ENCODE measurements at places on chromosomes 6 and 20. TPM values are rescaled to one million over a fixed set of nuclear protein-coding genes. Genes with fewer than 3 reads are reported as not detected.

The DDX43 gene
- total RNA-seq: not detected

The GPR63 gene
- 0.64 TPM for total RNA-seq

The FGD2 gene
- not detected for total RNA-seq

The APOBEC2 gene
- total RNA-seq: not detected

The PRRT1 gene
- total RNA-seq: 0.74 TPM

The YTHDF1 gene
- total RNA-seq: 53.3 TPM

The SLC16A10 gene
- 0.35 TPM for total RNA-seq

The TRAPPC3L gene
- not detected for total RNA-seq

The GRIK2 gene
- total RNA-seq: 0.28 TPM

The ARHGAP40 gene
- not detected for total RNA-seq

The MAK gene
- total RNA-seq: 0.10 TPM

The DNAAF9 gene
- 5.0 TPM for total RNA-seq

The PLA2G7 gene
- total RNA-seq: not detected

The SNAP25 gene
- 19.7 TPM for total RNA-seq

The BTN1A1 gene
- not detected for total RNA-seq

The MATN4 gene
- 0.12 TPM for total RNA-seq

The CABLES2 gene
- 4.0 TPM for total RNA-seq

The CDH4 gene
- total RNA-seq: 7.8 TPM

The SLPI gene
- 9.5 TPM for total RNA-seq

The RGS17 gene
- 3.5 TPM for total RNA-seq

The DEFB124 gene
- total RNA-seq: not detected

The NEDD9 gene
- 34.7 TPM for total RNA-seq

The CST8 gene
- not detected for total RNA-seq

The FLRT3 gene
- 1.8 TPM for total RNA-seq

The PRL gene
- total RNA-seq: not detected

The SLC35B3 gene
- 7.7 TPM for total RNA-seq

The MOG gene
- not detected for total RNA-seq

The SDC4 gene
- 136 TPM for total RNA-seq

The HLA-DQA1 gene
- not detected for total RNA-seq

The ADGRG6 gene
- total RNA-seq: 52.7 TPM

The INSM1 gene
- not detected for total RNA-seq

The BYSL gene
- total RNA-seq: 40.0 TPM

The CASP8AP2 gene
- total RNA-seq: 6.3 TPM

The DLK2 gene
- total RNA-seq: 5.1 TPM

The XKR7 gene
- total RNA-seq: not detected
